ENCODE measurements at places on chromosomes 4 and X.

DNA sequence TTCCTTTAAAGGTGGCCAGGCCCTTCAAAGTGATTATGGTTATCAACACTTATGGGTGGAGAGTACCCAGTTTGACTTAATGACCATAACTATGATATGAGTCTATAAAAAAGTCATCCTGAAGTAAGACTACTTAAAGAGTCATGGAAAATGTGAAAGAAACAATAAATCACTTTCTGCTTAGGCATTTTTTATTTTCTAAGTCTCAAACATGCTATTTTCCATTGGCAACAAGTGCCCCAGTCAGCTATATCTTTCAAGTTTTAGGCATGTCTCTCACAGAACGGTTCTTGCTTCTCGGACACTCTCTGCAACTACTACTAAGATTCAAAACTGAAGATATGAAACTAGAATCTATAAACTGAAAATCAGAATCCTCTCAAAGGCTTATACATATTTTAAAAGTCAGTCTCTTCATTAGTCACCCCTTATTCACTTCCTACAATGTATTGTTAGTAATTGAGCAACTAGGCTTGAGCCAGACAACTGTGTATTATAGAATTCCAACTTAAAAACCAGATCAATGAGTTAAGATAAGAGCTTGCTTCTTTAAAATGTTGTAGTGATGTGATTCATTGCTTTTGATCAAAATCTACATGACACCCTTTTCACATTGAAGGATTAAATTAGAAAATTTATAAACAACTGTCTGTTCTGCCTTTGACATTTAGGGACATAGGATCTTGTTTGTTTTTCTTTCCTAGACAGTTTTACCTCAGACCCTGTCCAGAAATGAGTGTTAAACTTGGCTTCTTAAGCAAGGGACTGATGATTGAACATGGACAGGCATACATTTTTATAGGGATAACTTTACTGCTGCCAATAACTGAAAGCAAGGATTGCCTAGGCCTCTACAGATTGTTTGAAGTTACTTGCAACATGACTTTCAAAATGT, 2.9 kb downstream of the ANTXR2 start:
- no peak for DNase-seq

DNA sequence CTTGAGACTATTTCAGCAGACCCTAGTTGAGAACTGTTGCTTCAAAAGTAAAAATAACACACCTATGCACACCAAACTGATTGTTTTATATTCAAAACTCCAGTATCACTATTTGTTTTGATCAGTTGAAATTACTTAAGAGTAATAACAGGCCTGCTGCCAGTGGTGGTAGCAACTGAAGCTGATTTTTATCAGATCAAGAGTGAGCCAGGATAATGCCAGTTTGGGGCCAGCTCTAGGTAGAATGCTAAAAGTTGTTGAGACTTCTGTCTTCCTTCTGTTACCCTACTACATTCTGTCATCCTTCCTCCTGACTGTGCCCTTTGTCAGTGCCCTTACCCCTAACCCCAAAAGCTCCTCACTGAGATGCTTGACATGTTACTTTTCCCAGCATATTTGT, 228.7 kb upstream of the SPRY1 start:
- DNase-seq = no peak

GRCh38 chrX:32451954-32452695, 759.2 kb downstream of the DMD start:
- no peak for DNase-seq

- DNase-seq = no peak
Observed at GRCh38 chr4:2754848-2755819, 1.0 kb downstream of the TNIP2 start.

DNA sequence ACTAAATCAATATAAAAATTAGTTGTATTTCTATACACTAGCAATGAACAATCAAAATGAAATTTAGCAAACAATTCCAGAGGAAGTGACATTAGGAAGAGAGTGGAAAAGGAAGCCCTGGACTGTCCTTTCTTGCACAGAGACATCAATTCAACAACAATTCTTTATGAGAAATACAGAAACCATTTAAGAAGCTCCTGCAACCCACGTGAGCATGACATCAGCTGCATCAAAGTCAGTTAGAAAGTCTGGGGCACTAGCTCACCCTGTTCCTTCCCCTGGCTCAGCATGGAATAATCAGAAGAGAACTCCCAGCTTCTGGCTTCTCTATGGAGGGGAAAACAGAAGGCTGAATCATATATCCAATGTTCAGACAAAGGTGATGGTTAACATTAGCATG, 48.6 kb upstream of the STARD8 start:
- no peak for DNase-seq

DNA sequence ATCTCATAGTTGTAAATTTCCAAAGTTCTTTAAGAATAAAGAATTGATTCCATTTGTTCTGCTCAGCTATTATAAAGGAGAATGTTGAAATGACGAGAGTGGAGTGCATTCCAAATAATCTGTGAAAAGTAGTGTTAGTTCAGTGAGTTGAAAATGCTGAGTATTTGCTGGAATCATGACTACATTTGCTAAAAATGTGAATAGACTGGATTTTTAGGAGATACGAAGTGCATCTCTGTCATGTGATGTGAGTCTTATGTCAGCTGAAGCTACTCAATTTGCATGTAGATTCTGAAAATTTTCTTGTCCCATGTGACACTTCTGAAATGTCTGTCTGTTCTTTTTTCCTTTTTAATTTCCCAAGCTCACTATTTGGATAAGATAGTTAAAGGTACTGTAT, 206.0 kb downstream of the DCTD start:
- no peak for DNase-seq

DNA sequence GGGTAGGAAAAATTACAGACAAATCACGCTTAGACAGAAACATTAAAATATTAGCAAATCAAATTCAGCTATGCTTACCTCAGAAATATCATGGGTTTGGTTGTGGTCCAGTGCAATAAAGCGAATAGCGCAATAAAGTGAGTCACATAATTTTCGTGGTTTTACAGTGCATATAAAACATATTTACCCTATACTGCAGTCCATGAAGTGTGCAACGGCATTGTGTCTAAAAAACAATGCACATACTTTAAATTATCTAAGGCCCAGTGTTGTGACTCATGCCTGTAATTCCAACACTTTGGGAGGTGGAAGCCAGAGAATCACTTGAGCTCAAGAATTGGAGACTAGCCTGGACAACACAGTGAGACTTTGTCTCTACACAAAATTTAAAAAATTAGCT, 195.7 kb upstream of the IL1RAPL1 start:
- DNase-seq = no peak

DNA sequence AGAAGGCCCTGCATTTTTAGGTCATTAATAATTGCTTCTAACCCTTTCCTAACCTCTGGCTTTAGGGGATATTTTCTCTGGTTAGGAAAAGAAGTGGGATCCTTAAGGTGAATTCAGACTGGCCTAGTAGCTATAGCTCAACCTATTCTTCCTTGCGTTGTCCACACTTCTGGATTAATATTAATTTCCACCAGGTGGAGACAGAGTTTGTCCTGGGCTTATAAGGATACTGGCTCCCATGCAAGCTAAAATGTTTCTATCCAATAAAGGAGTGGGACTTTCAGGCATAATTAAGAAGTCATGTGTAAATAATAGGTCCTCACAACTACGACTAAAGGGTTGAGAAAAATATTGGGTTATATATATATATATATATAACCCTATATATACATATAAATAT, 860.0 kb upstream of the POU3F4 start:
- DNase-seq = no peak

DNA sequence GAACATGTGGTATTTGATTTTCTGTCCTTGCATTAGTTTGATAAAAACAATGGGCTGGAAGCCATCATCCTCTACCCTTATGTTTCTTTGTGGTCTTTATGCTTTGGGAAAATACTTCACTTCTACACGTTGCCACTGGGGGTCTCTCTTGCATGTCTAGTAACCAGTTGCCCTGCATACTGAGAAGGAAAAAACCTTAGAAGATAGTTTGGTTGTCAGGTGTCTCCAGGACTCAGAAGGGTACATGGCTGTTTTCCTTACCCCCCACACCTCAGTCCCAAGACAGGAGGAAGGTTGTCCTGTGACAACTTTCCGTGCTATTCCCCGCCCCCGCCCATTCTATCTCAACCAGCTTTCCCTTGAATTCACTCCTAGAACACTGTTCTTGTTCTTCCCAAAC, 62.1 kb upstream of the LANCL3 start:
- no peak for DNase-seq
